HT1080 (cell line): ENCODE measurements at places on chromosomes 13 and 19.

GRCh38 chr13:48078251-48078656, 16.6 kb downstream of the MED4 start:
- peak; percentile 32 for DNase-seq

- DNase-seq = peak; percentile 35
Measured at GRCh38 chr19:51552996-51553725, 17.9 kb upstream of the ZNF175 start.

- DNase-seq = peak; percentile 59
Measured at GRCh38 chr13:85597790-85598500, 201.3 kb downstream of the SLITRK6 start.

DNA sequence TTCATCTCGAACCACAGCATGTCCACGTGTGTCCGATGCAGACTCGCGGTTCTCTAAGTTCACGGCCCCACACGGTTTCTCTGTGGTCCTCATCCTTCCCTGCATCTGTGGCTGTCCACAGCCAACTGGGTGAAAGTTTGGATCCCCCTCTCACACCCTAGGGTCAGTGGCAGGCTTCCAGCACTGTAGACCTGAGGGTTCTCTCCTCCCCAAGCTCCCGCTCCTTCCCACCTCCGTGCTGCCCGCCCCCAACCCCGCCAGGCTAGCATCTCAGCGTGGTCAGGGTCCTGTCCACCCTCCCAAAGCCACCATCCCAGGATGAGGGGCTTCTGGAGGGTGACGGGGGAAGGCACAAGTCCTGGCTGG, 3.0 kb downstream of the ANGPTL4 start:
- DNase-seq = no peak

- DNase-seq = no peak
Measured at GRCh38 chr13:79314652-79315051, 91.4 kb downstream of the RBM26 start.

- DNase-seq = peak; percentile 74
Measured at GRCh38 chr13:40158218-40158617, 502.8 kb downstream of the COG6 start.

DNA sequence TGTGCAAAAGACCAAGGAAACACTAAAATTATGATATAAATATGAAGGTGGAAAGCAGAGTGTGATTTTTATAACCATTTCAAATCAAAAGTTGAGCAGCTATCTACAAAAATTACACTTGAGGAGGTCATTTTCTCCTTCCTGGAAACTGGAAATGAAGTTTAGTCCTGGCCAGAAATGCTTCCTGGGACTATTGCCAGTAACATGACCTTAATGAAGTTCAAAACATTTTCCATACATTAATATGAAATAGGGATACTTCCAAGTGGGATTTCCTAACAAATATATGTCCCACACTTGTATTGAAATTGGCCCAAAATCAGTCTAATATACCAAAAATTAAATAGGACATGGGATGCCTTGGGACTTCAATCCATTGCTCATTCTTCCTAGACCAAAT, 1556.8 kb upstream of the MIR17HG start:
- no peak for DNase-seq

- DNase-seq = no peak
Measured at GRCh38 chr19:39412867-39413271, 400 bp downstream of the PLEKHG2 start.

- DNase-seq = no peak
Measured at GRCh38 chr13:60755380-60756163, 358.6 kb downstream of the TDRD3 start.

DNA sequence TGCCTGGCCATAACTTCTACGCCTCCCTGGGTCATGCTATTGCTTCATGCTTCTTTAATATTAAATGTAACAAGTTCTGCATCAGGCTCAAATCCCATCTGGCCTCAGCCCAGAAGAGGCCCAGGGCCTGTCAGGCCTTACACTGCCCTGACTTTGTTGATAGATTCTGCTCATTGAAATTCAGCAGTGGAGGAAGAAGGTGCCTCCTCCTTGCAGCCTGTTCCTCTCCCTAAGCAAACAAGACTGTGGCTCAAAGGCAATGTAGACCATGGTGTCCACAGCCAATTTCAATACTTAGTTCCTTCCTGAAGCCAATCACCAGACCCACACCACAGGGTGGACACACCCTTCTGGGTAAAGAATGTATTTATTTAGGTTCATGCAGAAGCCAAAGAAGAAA, 59.4 kb downstream of the LACC1 start:
- no peak for DNase-seq

DNA sequence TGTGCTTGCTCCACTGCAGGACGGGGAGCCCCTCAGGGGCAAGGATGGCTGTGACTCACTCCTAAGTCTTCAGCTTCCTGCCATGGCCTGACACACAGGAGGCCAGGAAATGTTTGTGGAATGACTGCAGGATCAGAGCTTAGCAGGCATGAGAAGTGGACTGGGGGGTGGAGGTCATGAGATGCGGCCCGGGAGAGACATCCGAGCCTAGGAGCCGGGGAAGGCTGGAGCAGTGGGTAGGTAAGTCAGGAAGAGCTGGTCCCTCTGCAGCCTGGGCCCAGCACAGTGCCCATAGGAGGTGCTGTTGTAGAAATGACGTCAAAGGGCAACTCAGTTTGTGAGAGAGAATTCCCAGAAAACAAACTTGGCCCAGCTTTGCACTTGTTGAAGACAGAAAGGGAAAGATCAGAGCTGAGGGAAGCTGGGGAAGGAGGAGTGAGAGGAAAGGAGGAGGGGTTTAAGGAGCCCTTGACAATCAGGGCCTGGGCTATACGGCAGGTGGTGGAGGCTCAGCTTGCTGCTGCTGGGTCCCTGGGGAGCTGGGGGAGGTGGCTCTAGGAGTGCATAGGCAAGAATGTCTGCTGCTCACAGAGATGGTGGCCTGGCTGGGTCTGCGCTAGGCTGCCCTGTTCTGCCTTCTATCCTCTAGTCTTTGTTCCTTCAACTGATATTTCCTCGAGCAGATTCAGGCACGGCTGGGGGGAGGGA, 18.5 kb downstream of the POU2F2 start:
- DNase-seq = peak; percentile 100

DNA sequence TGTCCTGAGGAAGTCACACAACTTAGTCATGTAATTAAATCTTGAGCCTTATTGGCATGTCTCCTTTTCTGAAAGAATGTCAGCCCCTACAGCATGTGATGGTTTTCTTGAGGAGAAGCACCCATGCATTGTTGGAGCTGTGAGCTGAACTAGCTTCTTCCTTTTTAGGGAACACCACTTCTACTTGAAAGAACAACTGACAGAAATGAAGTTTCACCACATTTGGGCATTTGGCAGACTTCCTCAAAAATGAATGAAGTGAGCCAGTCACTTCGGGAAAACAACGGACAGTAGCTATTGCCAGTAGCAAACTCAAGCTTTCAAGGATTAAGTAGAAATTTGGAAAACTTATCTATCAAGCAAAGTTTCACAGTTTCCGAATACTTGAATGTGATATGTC, 1351.3 kb downstream of the EFNB2 start:
- no peak for DNase-seq

- DNase-seq = no peak
Measured at GRCh38 chr13:75285310-75285709, 196.7 kb downstream of the TBC1D4 start.

DNA sequence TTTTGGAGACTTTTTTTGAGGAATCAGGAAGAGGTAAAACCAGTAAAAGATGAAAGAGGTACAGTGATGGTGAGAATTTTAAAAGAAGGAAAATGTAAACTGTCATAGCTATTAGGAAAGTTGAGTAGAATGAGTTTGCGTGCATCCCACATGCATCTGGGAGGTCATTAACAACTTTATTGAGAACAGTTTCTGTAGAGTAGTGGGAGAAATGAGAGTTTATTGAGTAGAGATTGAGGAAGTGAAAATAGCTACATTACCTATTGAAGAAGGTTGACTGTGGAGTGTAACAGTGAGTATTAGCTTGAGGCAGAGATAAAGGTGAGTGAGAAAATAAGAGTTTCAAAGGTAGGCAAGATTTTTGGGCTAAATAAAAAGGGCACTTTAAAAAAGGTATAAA, 38.7 kb downstream of the BRCA2 start:
- no peak for DNase-seq

GRCh38 chr13:58620176-58620575, 988.6 kb downstream of the PCDH17 start:
- no peak for DNase-seq

DNA sequence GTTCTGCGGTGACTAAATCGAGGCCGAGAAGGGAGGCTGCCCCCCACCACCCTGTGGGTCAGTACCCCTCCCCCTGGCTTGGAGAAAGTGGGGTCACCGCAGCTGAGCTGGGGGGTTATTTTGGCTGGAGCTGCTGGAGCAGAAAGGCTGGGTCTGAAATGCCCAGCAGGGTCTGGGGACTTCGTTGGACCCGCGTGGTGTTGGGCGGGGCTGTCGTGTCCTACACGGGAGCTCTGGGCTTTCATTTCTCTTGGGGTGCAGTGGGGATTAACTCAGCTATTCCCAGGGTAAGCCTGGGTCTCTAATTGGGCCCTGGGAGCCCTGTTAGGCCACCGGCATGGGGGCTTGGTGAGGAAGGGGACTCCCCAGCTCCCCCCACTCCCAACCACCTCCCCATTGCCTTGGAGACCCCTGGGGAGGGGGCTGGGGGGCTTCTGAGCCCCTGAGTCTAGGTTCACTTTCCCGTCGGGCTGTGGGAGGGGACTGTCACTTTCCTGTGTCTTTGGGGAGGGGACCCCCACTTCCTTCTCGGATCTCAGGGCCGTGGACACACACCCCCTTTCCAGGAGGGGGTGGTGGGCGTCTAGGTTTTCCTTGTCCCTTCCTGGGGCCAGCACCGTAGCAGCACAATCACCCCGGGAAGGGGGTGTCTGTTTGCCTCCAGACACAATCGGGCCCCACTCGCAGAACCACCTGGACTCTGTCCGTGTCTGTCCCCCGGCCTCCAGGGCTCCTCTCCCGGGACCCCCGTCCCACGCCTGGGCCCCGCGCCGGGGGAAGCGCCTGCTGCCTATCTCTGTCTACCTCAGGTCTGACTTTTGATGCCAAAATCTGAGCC, 10.2 kb upstream of the WDR18 start:
- DNase-seq = no peak

DNA sequence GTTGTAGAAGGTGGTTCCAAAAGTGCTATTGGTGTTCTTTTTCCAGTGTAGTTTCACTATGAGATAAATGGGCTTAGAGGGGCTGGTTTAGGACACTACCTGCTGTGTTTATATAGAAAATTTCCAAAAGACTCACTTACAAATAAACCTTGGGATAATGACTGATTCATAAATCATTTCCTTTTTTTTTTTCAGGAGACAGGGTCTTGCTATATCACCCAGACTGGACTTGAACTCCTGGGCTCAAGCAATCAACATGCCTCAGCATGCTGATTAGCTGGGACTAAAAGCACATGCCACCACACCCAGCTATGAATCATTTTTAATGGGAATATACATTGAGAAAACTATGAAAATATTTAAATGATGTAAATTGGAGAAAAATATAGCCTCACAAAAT, 376.6 kb downstream of the PCDH9 start:
- no peak for DNase-seq

GRCh38 chr13:30022256-30022655, 171.8 kb upstream of the UBL3 start:
- DNase-seq = no peak

DNA sequence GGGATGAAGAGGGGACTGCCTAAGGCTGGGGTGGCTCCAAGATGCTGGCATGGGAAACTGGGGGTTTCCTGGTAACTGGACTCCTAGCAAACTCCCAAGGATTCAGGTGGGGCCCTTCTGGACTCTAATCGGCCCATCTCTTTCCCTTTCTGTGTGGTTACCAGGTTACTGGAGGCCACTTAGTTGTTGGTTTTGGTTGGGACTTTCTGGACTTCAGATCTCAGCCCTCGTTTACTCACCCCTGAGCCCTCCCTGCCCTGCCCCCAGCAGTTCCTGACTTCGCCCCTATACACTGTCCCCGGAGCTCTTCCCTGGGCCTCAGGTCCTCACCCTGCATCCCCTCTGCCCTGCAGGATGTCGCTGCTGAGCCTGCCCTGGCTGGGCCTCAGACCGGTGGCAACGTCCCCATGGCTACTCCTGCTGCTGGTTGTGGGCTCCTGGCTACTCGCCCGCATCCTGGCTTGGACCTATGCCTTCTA, 328 bp downstream of the CYP4F12 start:
- no peak for DNase-seq

- peak; percentile 32 for DNase-seq
Measured at GRCh38 chr13:98428256-98428966, 148.5 kb downstream of the STK24 start.

DNA sequence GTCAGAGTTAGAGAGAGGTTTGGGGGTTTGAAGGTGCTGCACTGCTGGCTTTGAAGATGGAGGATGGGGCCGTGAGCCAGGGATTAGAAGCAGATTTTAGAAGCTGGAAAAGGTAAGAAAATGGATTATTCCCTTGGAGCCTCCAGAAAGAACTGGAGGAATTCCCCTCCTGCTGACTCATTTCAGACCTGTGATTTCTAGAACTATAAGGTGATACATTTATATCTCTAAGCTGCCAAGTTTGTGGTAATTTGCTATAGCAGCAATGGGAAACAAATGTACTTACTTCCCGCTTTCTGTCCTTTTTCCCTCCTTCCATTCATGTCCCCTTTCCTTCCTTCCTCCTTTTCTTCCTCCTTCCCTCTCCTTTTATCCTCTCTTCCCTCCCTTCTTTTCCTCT, 78.5 kb upstream of the PCDH8 start:
- DNase-seq = no peak

GRCh38 chr19:27828829-27829228, 1384.1 kb downstream of the UQCRFS1 start:
- DNase-seq = no peak

GRCh38 chr13:27793507-27794367, 1.5 kb downstream of the GSX1 start:
- DNase-seq = no peak

GRCh38 chr19:29211562-29212355, 1.2 kb downstream of the UQCRFS1 start:
- peak; percentile 12 for DNase-seq
